ENCODE measurements at places on chromosomes 1 and 21.
A peak's percentile ranks its signal among the peaks of the same experiment; 100 is the strongest.

DNA sequence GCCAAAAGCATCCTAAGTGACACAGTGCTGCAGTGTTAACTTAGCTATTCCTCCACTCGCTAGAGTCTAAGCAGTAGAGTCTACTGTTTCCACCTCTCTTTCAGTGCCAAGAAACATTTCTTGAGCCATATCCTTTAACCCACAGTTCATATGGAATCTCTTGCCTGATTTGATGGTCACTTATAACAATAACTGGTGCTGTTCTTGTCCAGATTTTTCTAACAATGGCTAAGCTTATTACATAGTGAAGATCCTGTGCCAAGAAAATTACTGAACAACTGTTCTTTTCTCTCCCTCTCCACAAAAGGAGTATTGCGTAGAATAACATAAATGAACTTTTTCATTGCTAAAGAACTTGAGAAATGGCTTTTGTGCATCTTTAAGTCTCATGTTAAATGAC, 121.3 kb downstream of the CDC7 start:
- DNase-seq: no peak

GRCh38 chr1:155017946-155018316, 15.3 kb downstream of the ZBTB7B start:
- no peak for DNase-seq

- no peak for DNase-seq
Measured at GRCh38 chr1:3329640-3330281, 124.7 kb upstream of the ARHGEF16 start.

GRCh38 chr1:237701534-237701933, 189.2 kb downstream of the ZP4 start:
- DNase-seq: no peak

DNA sequence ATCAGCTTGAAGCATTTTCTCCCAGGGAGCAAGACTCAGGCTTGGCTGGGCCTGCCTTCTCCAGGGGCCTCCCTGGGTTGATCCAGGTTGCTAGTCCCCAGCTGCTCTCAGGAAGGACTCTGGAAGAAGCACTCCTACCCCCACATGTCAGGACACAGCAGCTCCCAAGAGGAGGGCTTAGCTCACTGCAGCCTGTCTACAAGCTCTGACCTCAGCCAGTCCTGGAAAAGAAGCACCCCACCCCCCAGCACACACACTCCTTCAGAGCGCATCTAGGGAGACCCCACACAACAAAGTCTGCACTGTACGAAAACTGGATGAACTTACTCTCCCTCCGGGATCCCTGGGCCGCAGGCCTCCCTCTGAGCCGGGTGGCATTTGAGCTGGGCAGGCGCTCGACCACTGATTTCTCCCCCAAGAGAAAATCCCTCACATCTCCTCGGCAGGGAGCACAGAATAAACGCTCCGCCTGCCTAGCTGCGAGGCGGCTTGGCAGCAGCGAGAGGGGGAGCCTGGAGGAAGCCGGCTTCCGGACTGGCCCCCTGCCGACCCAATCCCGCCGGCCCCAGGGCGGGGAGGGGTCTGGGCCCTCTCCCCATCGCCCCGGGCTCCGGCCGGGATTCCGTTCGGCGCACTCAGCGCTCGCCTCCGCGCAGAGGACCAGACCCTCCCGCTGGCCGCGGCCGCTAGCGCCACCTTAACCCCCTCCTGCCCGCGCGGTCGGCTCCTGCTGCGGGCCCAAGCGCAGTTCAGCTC, at the start of gene KCNA2:
Gene KCNA2 (minus strand): TSS at position 458 of the 756 bp plus-strand sequence. CDS start 1,576 bp downstream, outside the sequence.
- DNase-seq: peak; percentile 37

DNA sequence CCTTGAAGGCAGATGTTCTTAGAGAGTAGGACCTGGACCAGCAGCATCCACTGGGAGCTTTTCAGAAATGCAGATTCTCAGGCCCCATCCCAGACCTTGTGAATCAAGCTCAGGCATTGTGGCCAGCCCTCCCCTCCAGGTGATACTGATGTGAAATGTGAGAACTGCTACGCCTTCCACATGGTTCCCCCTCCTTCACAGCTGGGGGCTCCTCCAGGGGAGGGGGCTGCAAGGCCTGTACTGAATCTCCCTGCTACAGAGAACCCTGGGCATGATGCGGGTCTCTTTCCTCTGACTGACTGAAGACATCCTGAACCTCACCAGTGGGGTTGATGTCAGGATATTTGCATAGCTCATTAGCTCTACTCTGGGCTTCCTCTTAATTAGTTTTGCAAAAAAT, 141.8 kb upstream of the CSF3R start:
- no peak for DNase-seq

Data from DMS 273 treated with DMSO at 0.1 percent for 48 hours (cell line).